ENCODE measurements at places on chromosomes 6 and 20. TPM values are rescaled to one million over a fixed set of nuclear protein-coding genes. Genes with fewer than 3 reads are reported as not detected.

DNA sequence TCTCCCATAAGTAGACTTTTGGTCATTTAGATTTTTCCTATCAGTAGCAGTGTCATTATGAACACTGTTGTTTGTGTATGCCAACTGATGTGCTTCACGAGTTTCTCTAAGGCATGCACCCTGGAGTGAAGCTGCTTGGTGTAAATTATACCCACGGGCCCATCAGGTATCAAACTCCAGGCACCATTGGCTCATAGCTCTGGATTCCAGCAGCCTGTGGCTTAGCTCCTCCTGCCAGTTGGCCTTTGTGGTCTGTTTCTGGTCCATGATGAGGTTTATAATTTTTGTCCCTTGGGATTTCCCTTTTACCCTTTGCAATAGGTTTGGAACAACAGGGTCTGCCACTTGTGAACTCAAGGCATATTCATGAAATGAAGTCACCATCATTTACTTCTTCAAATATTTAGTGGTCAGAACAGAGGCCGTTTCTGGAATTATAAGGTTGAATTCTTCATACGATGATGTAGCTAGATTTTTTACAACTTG, 350.5 kb downstream of the PRL start:
- DNase-seq = peak; percentile 46

Gene C6orf89
- total RNA-seq = 23.2 TPM

- DNase-seq = peak; percentile 7
Observed at GRCh38 chr6:16956361-16956760, 145.5 kb upstream of the STMND1 start.

DNA sequence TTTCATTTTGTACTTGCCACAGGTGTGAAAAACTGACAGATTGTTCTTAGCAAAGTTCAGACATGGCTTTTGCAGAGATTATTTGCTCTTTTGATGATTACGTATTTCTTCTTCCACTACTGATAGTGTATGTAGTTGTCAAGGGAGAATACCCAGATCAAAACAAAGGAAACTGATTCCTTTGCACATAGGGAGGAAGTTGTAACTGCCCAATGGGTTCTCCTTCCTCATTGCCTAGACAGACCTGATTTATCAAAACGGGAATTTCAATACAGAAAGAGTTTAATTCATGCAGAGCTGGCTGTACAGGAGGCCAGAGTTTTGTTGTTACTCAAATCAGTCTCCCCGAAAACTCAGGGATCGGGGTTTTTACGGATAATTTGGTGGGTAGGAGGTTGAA, 214.7 kb downstream of the BCAS1 start:
- DNase-seq = no peak

Gene ZSCAN16
- total RNA-seq = 8.1 TPM

- no peak for DNase-seq
Observed at GRCh38 chr6:166747644-166748595, 120.9 kb upstream of the RPS6KA2 start.

- DNase-seq = peak; percentile 65
Observed at GRCh38 chr6:140546640-140547039, 1172.2 kb upstream of the CITED2 start.

DNA sequence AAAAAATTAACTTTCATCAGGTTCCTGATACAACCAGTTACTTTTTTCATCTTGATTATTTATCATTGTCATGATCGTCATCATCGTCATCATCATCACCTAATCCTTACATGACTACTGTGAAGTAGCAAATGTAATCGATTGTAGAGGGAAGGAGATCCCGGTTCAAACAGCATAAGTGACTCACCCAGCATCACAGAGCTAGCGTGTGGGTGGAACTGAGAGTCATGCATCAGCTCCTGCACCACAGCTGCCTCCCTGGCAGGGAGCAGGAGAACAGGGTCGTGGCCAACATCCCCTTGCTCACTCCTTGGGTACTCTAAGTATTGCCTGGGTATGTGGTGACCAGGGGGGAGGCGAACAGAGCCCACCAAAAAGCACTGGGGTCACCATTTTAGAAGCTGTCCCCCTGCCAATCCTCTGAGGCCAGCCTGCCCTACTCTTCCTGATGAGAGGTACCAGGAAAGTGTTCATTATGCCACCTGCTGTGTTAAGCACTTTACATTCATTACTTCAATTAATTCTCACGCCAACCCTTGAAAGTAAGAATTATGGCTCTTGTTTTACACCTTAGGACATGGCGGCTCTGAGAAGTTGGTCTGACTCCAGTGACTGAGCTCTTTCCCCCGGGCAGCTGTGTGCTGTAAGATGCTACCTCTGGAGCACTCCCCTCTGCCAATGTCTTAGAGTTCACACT, 425.2 kb downstream of the CD83 start:
- peak; percentile 64 for DNase-seq

Gene REM1
- total RNA-seq = not detected

Gene CHD6
- total RNA-seq = 34.7 TPM

- DNase-seq = no peak
Observed at GRCh38 chr20:58330687-58331086, 21.2 kb downstream of the RAB22A start.

Gene RIPOR3
- not detected for total RNA-seq

DNA sequence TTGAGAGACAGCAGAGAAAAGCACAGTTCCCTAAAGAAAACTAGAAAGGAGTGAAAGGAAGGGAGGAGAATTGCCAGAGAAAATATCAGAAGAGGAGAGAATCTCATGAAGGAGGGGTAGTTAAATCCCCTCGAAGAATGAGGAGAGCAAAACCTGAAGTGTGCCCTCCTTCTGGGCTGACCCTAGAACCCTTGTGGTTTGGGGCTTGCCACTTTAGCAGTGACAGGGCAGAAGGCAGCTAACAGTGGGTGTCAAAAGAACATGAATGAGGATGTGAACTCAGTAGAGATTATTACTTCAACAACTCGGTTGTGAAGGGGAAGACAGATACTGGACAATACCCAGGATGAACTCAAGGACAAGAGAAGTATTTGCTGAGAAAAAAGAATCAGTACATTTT, 73.6 kb downstream of the RALGAPA2 start:
- DNase-seq = no peak

GRCh38 chr6:143863771-143864170, 503 bp upstream of the ZC2HC1B start:
- no peak for DNase-seq
